Endodermal cell (in vitro differentiated cells): ENCODE measurements at places on chromosomes 1 and 21. TPM values are rescaled to one million over a fixed set of nuclear protein-coding genes. Genes with fewer than 3 reads are reported as not detected.

DNA sequence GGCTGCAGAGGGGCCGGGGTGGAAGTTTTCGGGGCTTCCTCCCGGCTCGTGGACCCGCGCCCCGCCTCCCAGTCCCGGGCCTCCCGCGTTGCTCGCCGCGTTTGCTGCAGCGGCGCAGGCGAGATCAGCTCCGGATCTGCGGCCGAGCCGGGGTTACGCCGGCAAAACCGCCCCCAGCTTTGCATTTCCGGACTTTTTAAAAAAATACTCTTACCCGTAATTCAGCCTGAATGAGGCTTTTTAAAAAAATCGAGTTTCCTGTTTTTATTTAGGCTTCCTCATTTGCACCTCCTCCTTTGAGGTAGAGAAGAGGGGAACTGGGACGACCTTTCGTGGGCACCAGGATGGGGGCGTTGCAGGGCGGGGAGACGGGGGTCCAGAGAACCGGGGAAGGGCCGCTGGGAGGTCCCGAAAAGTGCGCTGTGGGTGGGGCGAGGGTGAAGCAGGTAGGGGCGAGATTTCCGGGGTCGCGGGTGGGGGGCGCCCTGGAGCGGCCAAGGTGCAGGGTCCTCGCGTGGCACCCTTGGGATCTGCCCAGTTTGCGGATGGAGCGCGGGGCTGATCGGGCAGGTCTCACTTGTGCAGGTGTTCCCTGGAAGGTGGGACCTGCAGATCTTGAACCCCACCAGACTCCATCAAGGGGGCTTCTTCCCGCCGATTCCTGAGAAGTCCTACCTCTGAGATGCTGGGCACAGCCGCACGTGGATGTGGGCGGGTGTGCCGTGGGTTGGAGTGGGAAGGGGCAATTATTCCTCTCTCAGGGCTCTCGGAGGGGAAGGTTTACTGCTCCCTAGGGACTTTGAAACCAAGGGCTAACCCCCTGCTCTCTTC, 1.1 kb downstream of the PIK3CD start:
- no peak overlapping the region for H3K27ac ChIP-seq
- H3K36me3 ChIP-seq = no peaks in the 10 kb centered on the region
- H3K27me3 ChIP-seq = peaks cover 52% of the 10 kb centered on the region
- peak overlapping the region; percentile 75 for H3K4me3 ChIP-seq
- H3K4me1 ChIP-seq = no peaks in the 10 kb centered on the region

GRCh38 chr1:166822385-166822784, 16.9 kb upstream of the POGK start:
- no peak overlapping the region for H3K27ac ChIP-seq
- no peaks in the 10 kb centered on the region for H3K36me3 ChIP-seq
- no peaks in the 10 kb centered on the region for H3K27me3 ChIP-seq
- H3K4me3 ChIP-seq = no peak overlapping the region
- H3K4me1 ChIP-seq = no peaks in the 10 kb centered on the region

GRCh38 chr1:22282364-22282995, 139.6 kb upstream of the WNT4 start:
- H3K4me1 ChIP-seq = no peaks in the 10 kb centered on the region
- H3K27ac ChIP-seq = no peak overlapping the region
- no peak overlapping the region for H3K4me3 ChIP-seq
- no peaks in the 10 kb centered on the region for H3K36me3 ChIP-seq

The DNM3 gene
- 1.0 and 1.8 TPM in 2 replicates for total RNA-seq

The SPOCD1 gene
- total RNA-seq = 1.3 and 2.0 TPM in 2 replicates

The SLAMF6 gene
- not detected in 3 replicates for total RNA-seq

The SLAMF8 gene
- total RNA-seq = not detected in 3 replicates

The FOXJ3 gene
- 79.4 to 107 TPM (median 91.7 TPM) in 3 replicates for total RNA-seq

The DNASE2B gene
- total RNA-seq = not detected in 3 replicates
